Stimulated activated CD8-positive, alpha-beta memory T cell treated with anti-CD3 and anti-CD28 coated beads, Interleukin-15, amount 100 ng/mL, for 24 hours (primary cell): ENCODE measurements at places on chromosomes 3 and 15.

- no peak for DNase-seq
Measured at GRCh38 chr15:27382361-27383025, 411.5 kb downstream of the GABRG3 start.

DNA sequence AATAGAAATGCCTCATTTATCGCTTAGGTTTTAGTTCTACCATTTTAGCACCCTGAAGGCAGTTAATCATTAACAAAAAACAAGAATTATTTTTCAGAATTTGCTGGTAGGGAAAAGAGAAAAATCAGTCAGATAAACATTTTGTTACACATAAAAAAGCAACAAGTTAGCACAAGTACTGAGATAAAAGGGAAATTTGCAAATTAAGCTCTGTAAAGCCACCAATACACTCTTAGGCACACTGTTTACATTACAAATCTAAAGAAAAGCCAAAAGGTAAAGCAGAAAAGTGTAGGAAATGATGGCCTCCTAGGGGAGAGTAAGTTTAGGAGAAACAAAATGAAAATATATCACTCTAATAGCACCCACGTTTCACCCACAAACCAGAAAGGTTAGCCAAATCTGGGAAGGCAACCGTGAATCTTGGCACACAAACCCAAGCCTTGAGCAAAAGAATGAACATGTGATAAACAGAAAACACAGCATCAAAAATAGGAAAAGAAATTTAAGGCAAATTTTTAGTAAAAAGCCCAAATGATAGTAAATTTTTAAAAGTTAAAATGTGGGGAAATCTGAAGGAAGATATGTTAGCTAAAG, 1.6 kb upstream of the SATB1 start:
- no peak for DNase-seq

GRCh38 chr15:83476066-83476465, 28.9 kb downstream of the SH3GL3 start:
- DNase-seq = no peak

DNA sequence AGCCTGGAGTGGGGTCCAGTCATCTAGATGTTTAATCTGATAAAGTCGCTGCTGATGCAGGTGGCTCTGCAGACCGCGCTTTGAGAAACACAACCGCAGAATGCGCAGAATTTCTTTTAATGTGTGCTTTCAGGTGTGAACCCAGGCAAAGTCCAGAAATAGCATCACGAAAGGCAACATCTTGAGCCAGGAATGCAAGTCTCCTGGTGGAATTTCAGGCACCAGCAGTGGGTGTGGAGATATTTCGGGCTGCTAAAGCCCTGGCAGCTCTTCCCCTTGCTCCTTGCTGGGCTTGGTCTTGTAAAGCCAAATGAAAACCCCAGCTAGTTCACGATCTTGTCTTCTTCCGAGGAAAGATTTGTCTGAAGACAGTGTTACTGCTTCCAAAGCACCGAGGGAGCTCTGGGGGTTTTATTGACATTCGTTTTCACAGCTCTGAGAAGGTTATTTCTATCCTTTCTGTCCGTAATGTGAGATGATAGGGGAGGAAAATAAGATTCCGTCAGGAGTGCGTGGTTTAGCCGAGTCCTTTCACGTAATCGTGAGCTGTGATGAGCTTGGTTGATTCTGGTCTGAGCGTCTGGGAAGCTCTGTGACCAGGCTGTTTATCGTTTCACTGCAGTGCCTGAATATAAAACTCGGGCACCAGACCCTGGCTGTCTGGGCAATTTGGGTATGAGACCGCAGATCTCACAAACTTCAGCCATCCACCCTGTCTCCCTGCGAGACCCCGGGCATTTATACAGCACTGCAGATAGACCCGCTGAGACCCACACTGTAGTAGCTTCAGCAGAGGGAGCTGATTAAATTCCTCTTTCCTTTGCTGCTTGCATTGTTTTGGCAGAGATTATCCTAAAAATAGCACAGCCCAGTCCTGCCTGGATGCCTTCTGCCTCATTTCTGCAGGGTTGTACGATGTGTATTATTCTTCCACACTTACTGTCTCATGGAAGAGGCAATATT, 67.0 kb upstream of the SLC25A26 start:
- DNase-seq = no peak

DNA sequence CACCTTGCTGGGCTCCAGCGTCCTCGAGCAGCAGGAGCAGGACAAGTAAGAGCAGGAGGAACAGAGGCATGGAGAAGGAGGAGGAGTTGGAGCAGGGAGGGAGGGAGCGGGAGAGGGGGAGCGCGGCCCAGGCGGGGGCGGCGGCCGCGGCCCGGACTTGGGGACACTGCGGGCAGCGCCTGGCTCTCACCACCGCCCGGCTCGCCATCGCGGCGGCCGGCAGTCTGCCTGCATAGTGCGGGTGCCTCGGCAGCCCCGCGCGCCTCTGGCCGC, 440 bp downstream of the DCBLD2 start:
- DNase-seq = no peak

DNA sequence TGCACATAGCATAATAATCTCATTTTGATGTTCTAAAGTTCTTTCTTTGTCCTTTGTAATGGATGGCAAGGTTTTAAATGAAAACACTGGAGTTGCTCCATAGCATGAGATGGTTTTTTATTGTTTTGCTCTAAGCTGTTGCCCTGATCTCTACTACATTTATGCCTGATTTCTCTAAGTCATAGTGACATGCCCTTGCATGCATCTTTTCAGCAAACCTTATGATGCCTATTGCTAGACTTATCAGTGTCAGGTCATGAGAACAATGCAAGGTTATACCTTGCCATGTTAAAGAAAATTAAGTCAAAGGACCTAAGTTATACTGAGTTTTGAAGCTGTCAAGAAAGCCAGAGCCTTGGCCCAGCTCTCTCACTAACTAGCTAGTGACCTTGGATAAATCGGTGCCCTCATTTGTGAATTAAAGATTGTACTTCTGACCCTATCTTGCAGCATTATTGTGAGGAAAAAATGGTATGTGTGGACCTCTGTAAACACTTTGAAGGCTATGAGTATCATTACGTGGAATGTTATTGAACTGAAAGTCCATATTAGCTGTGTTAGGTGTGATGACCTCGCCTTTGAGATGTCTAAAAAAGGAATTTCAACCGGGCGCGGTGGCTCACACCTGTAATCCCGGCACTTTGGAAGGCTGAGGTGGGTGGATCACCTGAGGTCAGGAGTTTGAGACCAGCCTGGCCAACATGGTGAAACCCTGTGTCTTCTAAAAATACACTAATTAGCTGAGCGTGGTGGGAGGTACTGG, 256.4 kb upstream of the UBE2E1 start:
- DNase-seq = no peak

GRCh38 chr3:52280050-52280461, 1.6 kb upstream of the WDR82 start:
- DNase-seq = no peak

GRCh38 chr3:20912406-20912805, 726.4 kb upstream of the SGO1 start:
- DNase-seq = no peak

DNA sequence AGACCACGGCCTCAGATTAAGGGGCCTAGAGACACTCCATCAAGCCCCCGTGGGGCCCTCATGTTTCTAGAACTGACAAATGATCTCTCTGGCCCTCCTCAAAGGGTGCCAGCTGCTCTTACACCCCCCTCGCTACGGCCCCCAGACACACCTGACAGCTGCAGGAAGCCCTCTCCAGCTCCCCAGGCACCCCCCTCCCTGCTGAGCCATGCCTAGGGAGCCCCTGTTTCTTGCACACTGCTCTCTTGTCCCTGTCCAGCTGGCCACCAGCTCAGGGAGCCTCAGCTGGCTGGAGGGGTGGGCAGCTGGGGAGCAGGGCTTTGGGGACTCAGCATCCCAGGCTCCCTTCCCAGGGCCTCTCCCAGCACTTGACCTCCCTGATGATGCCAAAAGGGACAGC, 14.8 kb downstream of the TNK2 start:
- no peak for DNase-seq

GRCh38 chr3:94256888-94257813, 194.3 kb downstream of the NSUN3 start:
- DNase-seq = no peak

- DNase-seq = no peak
Measured at GRCh38 chr3:141708367-141708766, 29.7 kb upstream of the RNF7 start.

DNA sequence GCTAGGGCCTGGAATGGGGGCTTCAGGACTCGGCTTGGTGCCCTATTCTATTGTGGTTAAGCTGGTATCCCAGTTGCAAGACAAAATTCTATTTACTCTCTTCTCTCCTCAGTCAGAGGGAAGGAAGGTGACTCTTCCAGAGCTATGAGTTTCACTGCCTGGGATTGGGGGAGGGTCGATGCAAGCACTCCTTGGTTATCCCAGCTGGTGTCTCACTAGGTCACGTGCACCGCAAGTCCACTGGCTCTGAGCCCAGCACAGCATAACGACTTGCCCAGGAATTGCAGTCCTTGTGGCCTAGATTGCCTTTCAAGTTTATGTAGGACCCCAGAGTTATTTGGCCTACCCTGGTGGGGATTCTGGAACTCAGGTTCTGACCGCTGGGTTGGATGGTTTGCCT, 958.8 kb downstream of the IGSF11 start:
- no peak for DNase-seq

DNA sequence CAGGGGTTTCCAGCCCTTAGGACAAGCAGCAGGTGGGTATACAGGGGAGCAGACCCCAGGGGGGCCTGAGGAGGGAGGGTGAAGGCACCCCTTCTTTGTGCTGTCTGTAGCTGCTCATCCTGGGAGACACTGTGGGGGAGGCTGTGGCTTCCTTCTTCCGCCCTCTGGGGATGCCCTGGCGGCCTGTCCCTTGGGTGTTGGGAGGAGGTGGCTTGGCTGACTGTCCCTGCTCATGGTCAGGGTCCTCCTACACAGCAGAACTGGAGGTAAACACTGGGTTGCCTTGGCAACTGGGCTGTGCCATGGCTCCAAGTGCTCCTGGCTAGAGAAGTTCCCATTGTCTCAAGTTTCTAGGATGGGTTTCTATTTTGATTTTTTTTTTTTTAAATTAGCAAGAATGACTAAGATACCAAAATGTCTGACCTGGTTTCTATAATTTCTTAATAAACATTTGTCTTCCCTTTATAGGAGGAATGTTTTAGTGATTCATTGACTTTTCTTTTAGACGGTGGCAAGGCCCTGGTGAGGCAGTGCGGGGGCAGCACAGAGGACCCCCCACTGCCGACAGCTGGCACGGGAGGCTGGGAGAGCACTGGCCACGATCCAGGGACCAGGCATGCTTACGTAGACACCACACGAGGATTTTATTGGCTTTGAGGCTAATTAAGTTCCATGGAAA, 12.4 kb downstream of the KLF13 start:
- DNase-seq = no peak

DNA sequence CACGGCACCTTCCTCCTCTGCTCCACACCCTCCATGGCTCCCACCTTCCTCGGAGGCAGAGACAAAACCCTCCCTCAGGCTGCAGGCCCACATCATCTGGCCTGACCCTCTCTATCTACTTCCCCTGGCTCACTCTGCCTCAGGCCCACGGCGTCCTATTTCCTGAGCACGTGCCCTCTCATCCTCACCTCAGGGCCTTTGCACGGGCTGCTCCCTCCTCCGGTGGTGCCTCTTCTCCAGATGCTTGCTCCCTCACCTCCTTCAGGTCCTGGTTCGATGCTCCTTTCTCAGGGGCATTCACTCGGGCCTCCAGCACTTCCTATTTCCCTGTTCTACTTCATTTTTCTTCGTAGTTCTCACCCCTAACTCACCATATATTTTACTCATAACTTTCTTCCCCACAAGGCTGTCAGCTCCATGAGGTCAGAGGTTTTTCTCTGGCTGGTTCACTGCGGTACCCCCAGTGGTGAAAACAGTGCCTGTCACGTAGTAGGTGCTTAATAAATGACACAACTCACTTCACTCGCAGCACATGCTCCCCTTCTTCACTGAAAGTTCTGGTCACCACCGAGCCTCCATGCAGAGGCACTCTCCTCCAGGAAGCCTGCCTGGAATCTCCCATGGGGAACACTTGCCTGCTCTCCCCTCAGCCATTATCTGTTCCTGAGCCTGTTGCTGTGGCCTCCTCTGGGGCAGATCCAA, 130.7 kb downstream of the WNT7A start:
- DNase-seq = no peak

GRCh38 chr15:45162771-45163507, 24.8 kb downstream of the SHF start:
- DNase-seq = no peak

- DNase-seq = no peak
Measured at GRCh38 chr15:70435872-70436271, 327.5 kb downstream of the UACA start.

DNA sequence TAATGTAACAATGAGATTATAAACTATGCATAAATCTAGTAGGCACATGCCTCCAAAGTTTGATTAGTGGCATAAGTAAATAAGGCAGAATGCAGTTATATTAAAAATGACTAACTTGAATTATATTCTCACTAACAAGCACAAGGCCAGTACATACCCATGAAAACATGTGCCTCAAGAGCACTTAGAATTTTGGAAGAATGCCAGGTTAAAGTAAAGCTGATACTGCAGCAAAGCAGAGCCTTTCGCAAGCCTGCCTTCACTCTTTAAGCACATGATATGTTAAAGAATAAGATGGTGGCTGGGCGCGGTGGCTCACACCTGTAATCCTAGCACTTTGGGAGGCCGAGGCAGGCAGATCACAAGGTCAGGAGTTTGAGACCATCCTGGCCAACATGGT, 49.0 kb downstream of the KBTBD12 start:
- no peak for DNase-seq

GRCh38 chr3:49476563-49476962, 6.5 kb downstream of the DAG1 start:
- DNase-seq = no peak

DNA sequence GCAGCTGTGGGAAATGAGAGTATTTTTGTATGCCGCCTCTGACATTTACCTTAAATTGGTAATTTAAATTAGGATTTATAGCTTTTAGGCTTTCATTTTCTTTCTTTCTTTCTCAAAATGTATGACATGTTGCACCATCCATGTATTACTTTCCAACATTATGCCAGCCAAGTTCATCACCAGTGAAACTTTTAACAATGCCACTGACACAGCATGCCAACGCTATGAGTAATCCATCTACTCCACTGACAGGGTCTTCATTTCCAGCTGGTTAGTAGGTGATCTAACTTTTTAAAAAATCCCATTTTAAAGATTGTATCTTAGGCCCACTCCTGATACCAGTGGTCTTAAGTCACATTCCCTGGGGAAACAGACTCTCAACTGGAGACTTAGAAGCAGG, 21.8 kb upstream of the CLDN16 start:
- DNase-seq = no peak

GRCh38 chr3:38567498-38567897, 71.4 kb downstream of the EXOG start:
- DNase-seq = no peak

GRCh38 chr15:76252249-76252648, 59.0 kb downstream of the ETFA start:
- DNase-seq = no peak

DNA sequence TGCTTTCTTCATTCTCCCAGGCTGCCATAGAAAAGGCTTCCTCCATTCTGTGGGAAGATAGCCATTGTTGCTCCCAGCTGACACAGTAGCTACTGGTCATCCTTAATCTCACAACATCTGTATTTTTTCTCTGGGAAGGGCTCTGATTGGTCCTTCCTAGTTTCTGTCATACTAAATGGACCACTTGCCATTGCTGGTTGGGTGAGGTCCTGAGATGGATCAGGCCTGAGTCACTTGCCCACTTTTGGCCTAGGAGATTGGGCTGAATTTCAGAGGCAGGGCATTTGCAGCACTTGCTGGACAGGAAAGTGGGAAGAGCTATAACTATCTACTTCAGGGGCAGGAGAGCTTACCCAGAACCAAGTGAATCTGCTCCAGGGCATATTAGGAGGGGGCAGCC, 106.5 kb upstream of the PROK2 start:
- DNase-seq = no peak

- no peak for DNase-seq
Measured at GRCh38 chr15:100918690-100919480, at the start of gene LRRK1. LRRK1 (plus strand) TSS chr15:100919357; CDS start chr15:100924633, 5,276 bp downstream.

GRCh38 chr15:73305331-73306211, 63.2 kb downstream of the HCN4 start:
- no peak for DNase-seq
